ENCODE measurements at places on chromosomes 3 and 15. TPM values are rescaled to one million over a fixed set of nuclear protein-coding genes. Genes with fewer than 3 reads are reported as not detected.

DNA sequence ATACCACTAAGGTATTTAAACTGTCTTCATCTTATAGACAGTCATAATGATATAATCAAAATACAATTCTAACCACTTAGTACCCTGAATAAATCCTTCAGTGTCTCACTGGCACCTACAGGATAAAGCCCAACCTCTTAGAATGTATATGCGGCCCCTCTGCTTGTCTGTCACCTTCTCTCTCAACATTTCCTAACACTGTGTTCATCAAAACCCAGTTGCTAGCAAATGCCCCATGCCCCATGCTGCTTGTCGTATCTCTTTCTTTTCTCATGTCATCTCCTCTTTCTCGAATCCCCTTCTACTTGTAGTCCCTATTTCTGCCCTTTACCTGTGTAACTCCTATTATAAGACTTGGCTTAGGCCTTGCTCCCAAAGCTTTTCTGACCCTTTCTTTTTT, 24.6 kb upstream of the PLSCR4 start:
- no peaks in the 10 kb centered on the region for H3K4me1 ChIP-seq
- DNase-seq: no peak
- H3K27ac ChIP-seq: no peak overlapping the region
- no peaks in the 10 kb centered on the region for H3K36me3 ChIP-seq
- H3K4me3 ChIP-seq: no peak overlapping the region

SERP1 gene
- total RNA-seq: 123 TPM

DNA sequence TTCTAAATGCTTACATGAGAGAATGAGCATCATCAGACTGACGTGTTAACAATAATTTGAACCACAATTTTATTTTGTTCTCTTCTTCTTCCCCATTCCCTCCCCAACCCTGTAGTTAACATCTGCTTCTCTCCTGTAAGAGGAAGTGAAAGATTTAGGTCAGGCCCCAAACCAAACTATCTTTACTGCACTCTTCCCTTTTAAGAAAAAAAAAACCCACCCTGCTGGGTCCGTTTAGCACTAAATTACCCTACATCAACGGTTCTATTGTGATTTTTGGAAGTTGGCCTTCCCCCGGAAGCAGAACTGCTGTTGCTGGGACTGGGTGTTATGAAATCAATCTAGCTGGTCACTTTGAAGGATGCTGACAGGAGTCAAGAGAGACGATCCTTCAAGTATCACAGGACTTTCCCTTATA, 49.4 kb downstream of the NFKBIZ start:
- H3K27me3 ChIP-seq: no peaks in the 10 kb centered on the region
- no peaks in the 10 kb centered on the region for H3K36me3 ChIP-seq
- no peak overlapping the region for H3K4me3 ChIP-seq
- H3K27ac ChIP-seq: no peak overlapping the region

- H3K27me3 ChIP-seq: peaks cover 24% of the 10 kb centered on the region
- H3K4me3 ChIP-seq: peak overlapping the region; percentile 82
- peak; percentile 63 for DNase-seq
- peaks cover 18% of the 10 kb centered on the region for H3K4me1 ChIP-seq
Measured at GRCh38 chr3:72977060-72977808, 19.4 kb upstream of the PPP4R2 start.

RBPMS2 gene
- 0.14 TPM for total RNA-seq

GRCh38 chr3:89067736-89068135, 39.7 kb upstream of the EPHA3 start:
- H3K4me3 ChIP-seq: no peak overlapping the region
- no peaks in the 10 kb centered on the region for H3K27me3 ChIP-seq
- no peak overlapping the region for H3K27ac ChIP-seq
- no peaks in the 10 kb centered on the region for H3K4me1 ChIP-seq

DNA sequence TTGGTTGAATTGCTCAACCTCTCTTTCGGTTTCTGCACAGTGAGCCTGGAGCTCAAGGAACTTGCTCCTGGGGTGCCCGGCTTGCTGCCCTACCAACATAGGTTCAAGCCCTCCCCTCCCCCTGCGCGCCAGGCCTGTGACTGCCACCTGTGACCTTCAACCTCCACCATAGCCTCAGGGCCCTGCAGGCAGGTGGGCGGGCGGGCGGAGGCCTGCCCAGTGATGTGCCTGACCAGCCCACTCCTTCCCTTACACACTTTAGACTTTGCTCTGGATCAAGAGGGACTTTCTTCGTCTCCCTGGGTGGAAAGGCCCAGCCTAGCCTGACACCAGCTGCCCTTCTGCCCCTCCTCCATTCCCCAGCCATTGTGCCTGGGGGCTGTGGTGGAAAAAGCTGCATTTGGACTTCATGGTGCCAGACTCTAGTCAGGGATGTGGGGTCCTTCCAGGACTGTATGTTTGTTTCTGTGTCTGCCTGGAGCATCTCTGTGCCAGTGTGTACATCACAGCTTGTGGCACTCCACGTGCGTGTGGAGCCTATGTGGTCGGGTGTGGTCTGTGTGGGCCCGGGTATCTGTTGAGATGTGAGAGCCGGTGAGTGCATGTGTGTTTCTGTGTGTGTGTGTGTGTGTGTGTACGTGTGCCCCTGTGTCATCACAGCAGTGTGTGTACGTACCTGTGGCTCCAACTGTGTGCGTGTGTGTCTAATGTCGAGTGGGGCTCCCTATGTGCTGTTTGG, 9.5 kb downstream of the PRKCD start:
- H3K36me3 ChIP-seq: no peaks in the 10 kb centered on the region
- H3K4me1 ChIP-seq: peaks cover 46% of the 10 kb centered on the region
- H3K27me3 ChIP-seq: no peaks in the 10 kb centered on the region
- no peak overlapping the region for H3K27ac ChIP-seq
- H3K4me3 ChIP-seq: no peak overlapping the region
- DNase-seq: peak; percentile 23

GRCh38 chr3:9260305-9260704, 10.9 kb upstream of the SRGAP3 start:
- H3K4me3 ChIP-seq: no peak overlapping the region
- H3K36me3 ChIP-seq: no peaks in the 10 kb centered on the region
- DNase-seq: no peak
- H3K27ac ChIP-seq: no peak overlapping the region

DNA sequence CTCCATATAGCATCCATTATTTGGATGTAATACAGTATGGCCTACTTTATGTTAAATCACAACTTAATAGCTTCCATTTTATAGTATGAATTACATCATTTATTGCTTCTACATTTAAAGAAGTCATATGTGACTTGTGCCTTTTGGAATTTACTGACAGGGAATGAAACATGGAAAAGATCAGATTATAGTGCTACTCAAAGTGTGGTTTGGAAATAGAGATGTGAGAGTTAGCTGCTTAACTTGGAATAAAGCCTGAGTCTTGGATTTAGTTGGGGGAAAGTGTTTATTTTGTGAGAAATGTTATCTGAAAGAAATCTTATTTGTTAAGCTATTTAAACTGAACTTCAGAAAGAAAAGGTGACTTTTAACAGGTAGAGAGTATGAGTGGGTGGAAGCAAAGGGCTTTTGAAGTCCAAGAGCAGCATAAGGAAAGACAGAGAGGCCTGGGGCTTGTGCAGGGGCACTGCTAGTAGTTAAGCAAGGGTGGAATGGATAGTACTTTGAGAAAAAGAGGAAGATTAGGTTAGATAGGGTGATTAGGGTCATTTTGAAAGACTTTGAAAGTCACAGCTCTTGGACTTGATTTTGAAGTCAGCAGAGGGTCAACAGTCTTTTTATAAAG, 60.5 kb downstream of the SLMAP start:
- no peak overlapping the region for H3K4me3 ChIP-seq
- H3K27me3 ChIP-seq: no peaks in the 10 kb centered on the region
- no peak for DNase-seq
- no peaks in the 10 kb centered on the region for H3K36me3 ChIP-seq

RNF123 gene
- 35.1 TPM for total RNA-seq

GOLGA6L7 gene
- total RNA-seq: not detected

DNA sequence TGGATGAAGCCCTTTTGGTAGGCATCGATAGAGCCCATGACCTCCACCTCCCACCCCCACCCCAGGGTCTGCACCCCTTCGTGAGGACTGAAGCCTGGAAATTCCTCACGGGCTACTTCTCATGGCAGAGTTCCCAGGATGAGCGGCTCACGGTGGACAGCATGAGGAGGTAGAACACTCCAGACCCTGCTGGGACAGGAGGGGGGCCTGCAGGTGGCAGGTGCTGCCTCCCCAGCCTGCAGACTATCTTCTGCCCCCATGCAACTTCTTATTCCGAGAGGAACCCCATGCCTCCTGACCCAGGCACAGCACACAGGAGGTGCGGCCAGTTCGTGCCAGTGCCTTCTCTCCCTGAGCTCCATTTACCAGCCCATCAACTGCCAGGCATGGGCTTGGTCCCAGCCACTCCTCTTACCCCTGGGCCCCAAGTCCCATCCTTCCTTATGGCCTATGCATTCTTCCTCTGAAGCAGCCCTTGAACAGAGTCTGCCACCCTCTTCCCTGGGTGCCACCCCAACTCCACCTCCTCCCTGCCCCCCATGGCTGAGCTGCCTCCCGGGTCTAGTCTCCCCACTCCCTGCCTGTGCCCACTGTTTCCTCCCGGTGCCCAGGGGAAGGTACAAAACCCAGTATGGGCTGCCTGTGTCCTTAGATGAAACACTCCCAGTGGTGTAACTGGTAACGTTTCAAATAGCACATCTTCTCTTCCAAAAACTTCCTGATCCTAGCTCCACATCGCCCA, 8.4 kb downstream of the TBC1D21 start:
- no peaks in the 10 kb centered on the region for H3K36me3 ChIP-seq
- no peak overlapping the region for H3K4me3 ChIP-seq
- H3K4me1 ChIP-seq: no peaks in the 10 kb centered on the region
- peaks cover 7% of the 10 kb centered on the region for H3K27me3 ChIP-seq
- H3K27ac ChIP-seq: no peak overlapping the region
- DNase-seq: no peak

DNA sequence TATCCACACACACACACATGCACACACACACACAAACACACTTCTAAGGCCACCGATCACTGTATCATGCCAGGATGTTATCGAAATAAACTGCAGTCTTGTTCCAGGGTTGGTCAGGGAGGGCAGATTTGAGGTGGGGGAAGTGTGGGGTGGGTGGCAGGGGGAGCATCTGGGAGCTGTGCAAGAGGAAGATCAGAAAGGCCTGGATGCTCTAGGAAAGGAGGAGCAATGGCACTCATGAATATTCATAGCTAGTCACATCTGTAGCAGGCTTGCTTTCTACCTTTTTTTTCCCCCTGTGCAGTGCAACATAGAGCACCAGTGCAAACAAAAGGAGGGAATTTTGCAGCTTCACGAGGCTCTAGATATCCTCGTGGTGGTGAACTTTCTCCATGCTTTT, 84.9 kb downstream of the MEIS2 start:
- no peak overlapping the region for H3K4me3 ChIP-seq
- no peaks in the 10 kb centered on the region for H3K4me1 ChIP-seq
- no peak for DNase-seq
- H3K27ac ChIP-seq: no peak overlapping the region
- no peaks in the 10 kb centered on the region for H3K27me3 ChIP-seq
- H3K36me3 ChIP-seq: no peaks in the 10 kb centered on the region

- peaks cover 17% of the 10 kb centered on the region for H3K36me3 ChIP-seq
- no peak for DNase-seq
- peak overlapping the region; percentile 94 for H3K27ac ChIP-seq
- H3K27me3 ChIP-seq: no peaks in the 10 kb centered on the region
- peak overlapping the region; percentile 92 for H3K4me3 ChIP-seq
- H3K4me1 ChIP-seq: peaks cover 72% of the 10 kb centered on the region
Measured at GRCh38 chr3:23811919-23812318, 6.2 kb downstream of the UBE2E1 start.

DNA sequence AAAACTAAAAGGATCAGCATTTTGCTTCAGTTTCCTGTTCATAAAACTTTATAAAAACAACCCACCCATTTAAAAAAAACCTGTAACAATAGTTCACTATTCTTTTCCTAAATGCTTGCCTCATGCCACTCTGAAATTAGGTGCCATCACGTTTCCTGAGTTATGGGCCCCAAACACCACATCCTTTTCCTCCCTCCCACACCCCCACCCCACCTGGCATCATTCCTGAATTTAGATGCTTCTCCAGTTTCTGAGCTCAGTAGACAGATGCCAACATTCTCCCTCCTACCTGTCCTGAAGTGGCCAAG, 11.9 kb upstream of the ARHGEF3 start:
- H3K27ac ChIP-seq: peak overlapping the region; percentile 38
- H3K4me3 ChIP-seq: peak overlapping the region; percentile 46
- no peak for DNase-seq

DNA sequence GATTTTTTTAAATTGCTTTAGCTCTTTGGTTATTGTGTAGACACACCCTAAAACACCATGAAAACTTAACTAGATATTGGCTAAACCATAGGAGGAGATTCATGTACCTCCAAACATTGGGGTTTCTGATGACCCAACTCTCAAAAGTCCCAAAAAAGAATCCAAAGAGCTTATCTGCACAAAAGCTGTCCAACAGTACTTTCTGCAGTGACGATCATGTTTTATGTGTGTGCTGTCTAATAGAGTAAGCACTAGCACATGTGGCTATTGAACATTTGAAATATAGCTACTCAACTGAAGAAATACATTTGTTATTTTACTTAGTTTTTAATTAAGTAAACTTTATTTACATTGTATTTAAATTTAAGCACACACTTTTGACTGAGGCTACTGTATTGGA, 818.2 kb upstream of the LMCD1 start:
- H3K27ac ChIP-seq: no peak overlapping the region
- no peaks in the 10 kb centered on the region for H3K36me3 ChIP-seq
- no peak for DNase-seq
- H3K4me1 ChIP-seq: no peaks in the 10 kb centered on the region
- H3K4me3 ChIP-seq: no peak overlapping the region
- no peaks in the 10 kb centered on the region for H3K27me3 ChIP-seq

- H3K36me3 ChIP-seq: no peaks in the 10 kb centered on the region
- no peak for DNase-seq
- peaks cover 17% of the 10 kb centered on the region for H3K4me1 ChIP-seq
- no peak overlapping the region for H3K4me3 ChIP-seq
- peaks cover 33% of the 10 kb centered on the region for H3K27me3 ChIP-seq
Measured at GRCh38 chr3:50530001-50530970, 26.9 kb upstream of the CACNA2D2 start.

GRIP2 gene
- not detected for total RNA-seq

GRCh38 chr3:152206243-152206760, 62.4 kb upstream of the MBNL1 start:
- no peak for DNase-seq
- peak overlapping the region; percentile 98 for H3K27ac ChIP-seq
- peaks cover 9% of the 10 kb centered on the region for H3K36me3 ChIP-seq

IRAK2 gene
- total RNA-seq: 11.8 TPM

DNA sequence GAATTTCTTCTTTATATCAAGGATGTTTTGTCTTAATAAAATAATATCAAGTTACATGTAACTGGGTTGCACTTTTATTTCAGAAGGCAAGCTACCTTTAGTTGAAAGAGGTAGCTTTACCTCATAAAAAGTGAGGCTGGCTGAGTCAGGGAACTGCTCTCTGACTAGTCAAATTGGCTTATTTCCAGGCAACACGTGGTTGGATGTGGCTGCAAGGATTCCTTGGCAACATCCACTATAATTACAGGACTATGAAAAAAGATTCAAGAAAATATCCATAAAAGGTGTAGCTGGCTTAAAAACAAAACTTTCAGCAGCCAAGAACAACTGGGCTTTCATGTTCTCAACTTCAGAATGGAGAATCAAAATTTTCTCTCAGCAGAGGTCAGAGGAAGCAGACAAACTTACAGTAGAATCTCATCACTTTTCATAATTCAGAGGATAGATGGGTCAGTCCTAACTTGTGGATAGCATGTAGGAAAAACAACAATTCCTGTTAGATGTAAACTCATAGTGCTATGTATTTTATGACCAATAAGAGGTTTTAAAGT, 779.1 kb downstream of the MECOM start:
- H3K27ac ChIP-seq: no peak overlapping the region
- H3K4me3 ChIP-seq: no peak overlapping the region
- H3K4me1 ChIP-seq: no peaks in the 10 kb centered on the region
- H3K36me3 ChIP-seq: no peaks in the 10 kb centered on the region
- H3K27me3 ChIP-seq: no peaks in the 10 kb centered on the region
